ENCODE measurements at places on chromosomes 3 and 15. TPM values are rescaled to one million over a fixed set of nuclear protein-coding genes. Genes with fewer than 3 reads are reported as not detected.

- DNase-seq, result no peak
Observed at GRCh38 chr3:181711325-181712135, at the start of gene SOX2. Gene SOX2 (plus strand): TSS chr3:181711925. CDS start chr3:181712361, 436 bp downstream.

DNA sequence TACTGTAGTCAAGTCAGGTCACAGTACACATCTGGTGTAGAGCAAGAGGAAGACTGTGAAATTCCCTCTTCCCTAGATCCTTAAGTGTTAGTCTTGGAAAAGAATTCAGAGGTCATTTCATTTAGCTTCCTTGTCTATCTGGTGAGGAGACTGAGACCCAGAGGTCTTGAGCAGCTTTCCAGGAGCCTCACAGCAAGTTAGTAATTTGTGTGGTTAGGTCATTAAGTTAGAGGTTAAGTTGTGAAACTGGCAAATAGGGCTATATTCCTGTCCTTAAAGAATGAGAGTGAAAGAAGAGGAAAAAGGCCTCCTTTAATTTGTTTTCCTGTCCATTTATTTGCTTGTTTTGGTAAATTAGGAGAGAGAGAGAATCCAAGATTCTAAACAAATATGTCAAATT is 9.0 kb downstream of the PODXL2 start:
- no peak for DNase-seq

- no peak for DNase-seq
Observed at GRCh38 chr3:61520966-61521628, 40.3 kb upstream of the PTPRG start.

- peak; percentile 86 for DNase-seq
Observed at GRCh38 chr3:53134631-53135232, 4.5 kb upstream of the RFT1 start.

GRCh38 chr3:50388720-50389413 is 29.5 kb upstream of the TMEM115 start:
- DNase-seq, result no peak

GRCh38 chr3:21781355-21781754 is 30.3 kb upstream of the ZNF385D start:
- no peak for DNase-seq

- no peak for DNase-seq
Observed at GRCh38 chr3:177249203-177249602, 51.9 kb upstream of the TBL1XR1 start.

GRCh38 chr15:64096668-64097384 is 1.0 kb downstream of the SNX1 start:
- no peak for DNase-seq

- DNase-seq, result no peak
Observed at GRCh38 chr3:30123755-30124154, 482.6 kb upstream of the TGFBR2 start.

DNA sequence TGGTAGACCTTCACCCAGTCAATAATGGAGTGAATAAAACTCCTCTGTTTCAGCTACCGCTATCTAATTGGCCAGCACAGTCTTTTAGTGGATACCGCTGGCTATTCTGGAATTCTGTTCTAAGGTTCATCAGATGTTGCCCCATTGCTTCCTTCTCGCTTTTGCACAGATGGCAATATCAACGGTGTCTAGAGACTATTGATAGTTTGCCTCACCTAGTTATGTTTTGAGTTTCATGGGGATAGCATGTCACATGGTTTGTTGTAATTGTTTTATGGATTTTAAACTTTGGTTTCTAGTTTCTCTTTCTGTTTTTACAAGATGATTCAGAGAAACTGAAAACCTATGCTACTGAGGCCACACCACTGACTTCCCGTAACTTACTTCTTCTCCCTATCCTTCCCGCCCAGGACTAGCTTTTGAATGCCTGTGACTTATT is 2.0 kb downstream of the XRN1 start:
- DNase-seq, result no peak

DNA sequence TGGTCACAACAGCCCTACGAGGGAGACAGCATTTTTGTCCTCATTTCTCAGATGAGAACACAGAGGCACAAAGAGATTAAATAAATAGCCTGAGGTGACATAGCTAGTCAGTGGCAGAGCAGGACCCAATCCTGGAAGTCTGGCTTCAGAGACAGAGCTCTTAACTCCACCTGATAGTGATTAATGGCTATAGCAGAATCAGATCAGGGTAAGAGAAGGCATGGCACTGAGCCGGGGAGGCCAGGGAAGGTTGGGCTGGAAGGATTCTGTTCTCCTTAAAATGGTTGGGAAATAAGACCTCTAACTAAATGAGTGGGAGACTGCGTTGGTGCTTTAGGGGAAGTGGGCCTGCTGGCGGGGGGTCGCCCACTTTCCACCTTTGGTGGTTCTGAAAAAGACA is 104.5 kb downstream of the VGLL4 start:
- DNase-seq, result peak; percentile 6

GRCh38 chr3:66989860-66990696 is 8.0 kb upstream of the KBTBD8 start:
- DNase-seq, result no peak

DNA sequence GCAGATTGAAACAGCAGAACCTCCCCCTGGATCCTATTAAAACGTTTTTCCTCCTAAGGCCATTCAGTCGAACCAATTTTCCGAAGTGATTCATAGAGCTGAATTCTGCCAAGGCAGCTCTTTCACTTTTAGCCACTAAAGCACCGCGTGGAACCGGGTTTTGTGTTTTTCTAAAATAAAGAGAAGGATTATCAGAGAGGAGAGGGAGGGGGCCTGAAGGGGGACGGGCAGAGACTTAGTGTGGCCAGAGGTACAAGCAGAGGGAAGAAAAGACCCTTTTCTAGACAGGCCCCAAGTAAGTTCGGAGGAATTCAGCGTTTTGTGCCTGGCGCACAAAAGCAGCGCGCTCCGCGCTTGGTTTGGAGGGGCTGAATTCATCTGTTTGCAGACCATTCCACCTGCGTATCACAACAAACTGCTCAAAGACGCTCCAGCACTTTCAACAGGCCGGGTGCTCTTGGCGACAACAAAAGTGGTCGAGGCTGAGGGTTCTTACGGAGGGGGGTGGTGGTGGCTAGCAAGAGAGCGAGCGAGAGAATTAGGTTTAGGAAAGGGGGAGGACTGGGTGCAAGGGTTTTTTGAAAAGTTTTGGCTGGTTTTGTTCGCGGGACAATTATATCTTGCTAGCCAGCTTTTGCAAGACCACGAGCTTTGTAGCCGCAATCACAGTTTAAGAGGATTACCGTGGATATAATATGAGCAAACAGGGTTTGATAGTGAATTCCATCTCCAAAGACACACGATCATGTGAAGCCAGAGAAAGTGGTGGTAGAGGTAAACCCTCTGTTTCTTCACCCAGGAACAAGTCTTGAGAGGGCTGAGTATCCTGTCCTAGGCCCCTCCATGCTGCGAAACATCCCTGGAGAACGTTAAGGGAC is 1.2 kb upstream of the FEZF2 start:
- no peak for DNase-seq

GRCh38 chr3:45689787-45690145 is 570 bp downstream of the SACM1L start:
- DNase-seq, result no peak

DNA sequence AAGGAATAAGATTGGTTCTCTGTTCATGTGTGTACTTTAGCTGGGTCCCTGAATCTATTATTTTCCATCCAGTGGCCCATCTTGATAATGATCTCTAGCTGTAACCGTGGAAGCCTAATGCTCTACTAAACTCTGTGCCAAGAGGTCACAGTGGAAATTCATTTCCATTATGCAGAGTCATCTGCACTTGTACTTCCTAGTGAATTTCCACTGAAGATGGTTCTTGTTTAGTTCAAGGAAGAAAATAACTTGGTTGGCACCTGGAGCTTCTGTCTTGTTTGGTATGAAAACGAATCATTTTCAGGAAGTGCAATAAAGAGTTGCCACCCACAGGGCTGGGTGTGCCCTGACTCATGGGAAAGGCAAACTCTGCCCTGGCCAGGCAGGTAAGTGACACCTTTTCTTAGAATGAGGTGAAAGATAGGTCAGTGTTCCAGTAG is 10.3 kb downstream of the LPP start:
- DNase-seq, result peak; percentile 52

- no peak for DNase-seq
Observed at GRCh38 chr15:31364301-31365031, 37.8 kb downstream of the KLF13 start.

GRCh38 chr3:169812332-169813235 is at the start of the genes LRRC34 and LRRIQ4:
Gene LRRC34 (minus strand): TSS chr3:169812904. CDS start chr3:169812548, 356 bp downstream.
Gene LRRIQ4 (plus strand): TSS chr3:169812870. CDS start chr3:169821922, 9,052 bp downstream.
- peak; percentile 59 for DNase-seq

DNA sequence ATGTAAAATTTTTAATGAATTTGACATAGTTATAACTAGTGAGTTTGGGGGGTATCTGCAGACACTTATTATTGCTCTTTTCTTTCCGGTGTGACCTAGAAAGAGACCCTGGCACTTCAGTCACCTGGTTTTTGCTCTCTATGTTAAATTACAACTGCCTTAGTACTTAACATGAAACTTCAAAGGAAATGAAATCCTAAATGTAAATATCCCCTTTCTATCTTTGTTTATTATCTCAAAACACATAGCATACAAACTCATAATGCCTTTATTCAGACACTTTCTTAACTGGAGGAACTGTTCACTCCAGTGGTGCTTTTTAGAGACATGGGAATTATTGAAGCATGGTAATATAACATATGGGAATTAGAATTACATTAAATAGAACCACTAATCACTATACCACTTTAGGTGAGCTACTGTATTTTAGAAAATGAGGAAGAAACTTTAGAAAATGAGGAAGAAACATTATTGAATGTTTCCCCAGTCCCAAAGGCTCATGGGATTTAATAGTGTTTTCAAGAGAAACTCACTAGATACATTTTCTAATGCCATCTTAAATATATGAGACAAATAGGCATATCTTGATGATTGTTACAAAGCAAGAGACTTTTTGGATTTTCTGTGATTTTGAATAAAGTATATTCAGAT is 119.5 kb upstream of the MLF1 start:
- no peak for DNase-seq

DNA sequence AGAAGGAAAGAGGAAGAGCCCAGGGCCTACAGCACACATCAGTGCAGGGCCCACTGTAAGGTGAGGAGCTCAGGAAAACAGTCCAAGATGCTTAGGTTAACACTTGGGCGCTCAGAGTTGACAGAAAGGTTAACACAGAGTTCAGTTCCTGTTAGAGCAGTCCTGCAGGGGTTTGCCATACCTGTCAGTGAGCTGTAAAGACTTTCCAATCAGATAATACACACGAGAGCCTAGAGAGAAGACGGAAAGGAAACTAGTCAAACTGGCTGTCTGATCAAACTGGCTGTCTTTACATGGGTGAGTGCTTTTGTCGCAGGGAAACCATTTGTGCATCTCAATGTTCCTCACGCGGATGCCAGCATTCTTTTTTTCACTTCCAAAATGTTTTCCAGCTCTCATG is 61.4 kb upstream of the ARHGEF26 start:
- peak; percentile 23 for DNase-seq

- DNase-seq, result no peak
Observed at GRCh38 chr15:59199626-59200465, 6.8 kb upstream of the LDHAL6B start.

- no peak for DNase-seq
Observed at GRCh38 chr15:65804252-65804931, 12.3 kb upstream of the DENND4A start.

GRCh38 chr3:67083277-67083676 is 85.2 kb downstream of the KBTBD8 start:
- DNase-seq, result no peak

DNA sequence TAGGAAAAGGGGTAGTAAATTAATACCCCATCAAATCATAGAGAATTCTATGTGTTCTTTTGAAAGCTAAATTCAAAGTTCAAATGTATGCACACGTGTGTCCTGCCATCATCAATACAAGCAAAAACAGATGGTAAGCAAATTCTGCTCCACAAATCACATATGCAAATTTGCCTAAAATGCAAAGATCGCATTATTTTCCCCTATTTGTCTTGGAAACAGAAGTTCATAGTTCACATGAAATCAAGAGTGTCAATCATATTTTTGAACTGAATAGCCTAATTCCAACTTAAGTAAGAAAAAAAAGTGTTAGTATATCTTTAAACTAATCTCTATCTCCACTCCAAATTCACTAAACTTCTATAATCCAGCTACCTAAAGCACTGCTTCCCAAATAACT is 8.5 kb downstream of the ADAM10 start:
- DNase-seq, result no peak

The HRG gene
- total RNA-seq, result not detected

The CDHR4 gene
- total RNA-seq, result not detected

The PYGO1 gene
- total RNA-seq, result 5.9 TPM

The MYD88 gene
- 33.4 TPM for total RNA-seq

The NAALADL2 gene
- 69.5 TPM for total RNA-seq

The MESP2 gene
- total RNA-seq, result 2.3 TPM

The PLCD1 gene
- 17.0 TPM for total RNA-seq

The SLC38A3 gene
- 2.5 TPM for total RNA-seq

The SYNM gene
- total RNA-seq, result 32.0 TPM

The NEK10 gene
- total RNA-seq, result 0.96 TPM

Measured in breast epithelium (tissue), 4 donors.